Activated T-cell treated with anti-CD3 and anti-CD28 coated beads for 24 hours (primary cell): ENCODE measurements at places on chromosomes 4 and X.

DNA sequence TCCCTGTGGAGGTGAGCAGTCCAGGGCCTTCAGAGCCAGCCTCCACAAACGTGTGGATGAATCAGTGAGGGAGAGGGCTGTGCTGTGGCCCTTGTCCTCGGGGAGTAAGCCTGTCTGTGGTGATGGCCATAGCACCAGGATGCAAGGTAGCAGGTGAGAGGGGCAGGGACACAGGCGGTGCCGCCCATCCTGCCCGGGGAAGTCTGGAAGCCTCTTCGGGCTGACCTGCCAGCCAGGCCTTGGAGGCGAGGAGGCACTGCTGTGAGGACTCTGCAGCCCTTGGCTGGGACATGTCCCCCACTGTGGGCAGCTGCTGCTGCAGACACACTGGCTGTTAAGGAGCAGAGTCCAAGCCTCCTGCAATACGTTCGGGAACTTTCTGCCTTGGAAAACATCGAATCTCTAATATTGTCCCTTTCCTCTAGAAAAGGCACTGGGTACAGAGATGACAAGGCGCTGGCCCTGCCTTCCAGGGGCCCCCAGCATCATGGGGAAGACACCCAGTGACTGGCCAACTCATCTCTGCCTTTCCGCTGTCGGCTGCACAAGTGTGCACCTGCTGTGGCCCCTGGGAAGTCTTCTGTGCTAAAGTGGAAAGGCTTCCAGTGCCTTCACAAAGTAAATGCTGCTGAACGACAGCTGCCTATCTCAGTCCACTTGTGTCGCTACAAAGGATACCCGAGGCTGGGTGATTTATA lies 101.4 kb downstream of the ADRA2C start:
- DNase-seq: no peak

DNA sequence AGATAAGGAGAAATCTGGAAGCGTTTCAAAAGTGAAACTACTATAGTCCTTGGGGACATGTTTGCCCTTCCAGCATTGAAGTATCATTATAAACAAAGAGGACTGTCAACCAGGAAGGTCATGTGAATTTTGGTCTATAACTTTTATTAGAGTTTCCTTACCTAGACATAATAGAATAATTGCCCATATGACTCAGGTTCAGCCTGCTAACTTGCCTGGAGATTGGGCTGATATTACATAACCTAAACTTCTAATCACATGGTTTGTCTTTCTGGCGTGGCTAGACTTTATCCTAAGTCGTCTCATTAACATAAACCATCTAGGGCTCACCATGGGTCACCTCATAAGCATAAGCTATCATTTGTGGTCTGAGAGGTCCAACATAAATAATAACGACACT lies 775.9 kb downstream of the CENPC start:
- no peak for DNase-seq

DNA sequence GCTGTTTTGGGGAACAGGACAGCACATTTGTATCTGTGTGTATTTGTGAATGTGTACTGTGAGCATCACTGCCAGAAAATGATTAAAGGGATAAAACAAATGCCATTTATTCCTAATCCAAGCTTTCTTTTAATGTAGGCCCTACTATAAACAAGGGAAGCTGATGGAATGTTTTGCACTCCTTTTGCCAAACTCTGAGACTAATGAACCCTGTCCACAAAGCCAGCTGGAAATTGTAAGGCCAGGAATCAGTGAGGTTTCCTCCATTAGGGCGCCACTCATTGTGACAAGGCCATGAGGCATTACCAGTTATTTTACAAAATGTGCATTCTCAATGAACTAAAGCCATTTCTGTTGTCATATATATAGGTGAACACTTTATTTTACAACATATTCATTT lies 163.0 kb upstream of the NAP1L5 start:
- no peak for DNase-seq

GRCh38 chr4:184648054-184648312 lies 1.3 kb downstream of the CASP3 start:
- no peak for DNase-seq

DNA sequence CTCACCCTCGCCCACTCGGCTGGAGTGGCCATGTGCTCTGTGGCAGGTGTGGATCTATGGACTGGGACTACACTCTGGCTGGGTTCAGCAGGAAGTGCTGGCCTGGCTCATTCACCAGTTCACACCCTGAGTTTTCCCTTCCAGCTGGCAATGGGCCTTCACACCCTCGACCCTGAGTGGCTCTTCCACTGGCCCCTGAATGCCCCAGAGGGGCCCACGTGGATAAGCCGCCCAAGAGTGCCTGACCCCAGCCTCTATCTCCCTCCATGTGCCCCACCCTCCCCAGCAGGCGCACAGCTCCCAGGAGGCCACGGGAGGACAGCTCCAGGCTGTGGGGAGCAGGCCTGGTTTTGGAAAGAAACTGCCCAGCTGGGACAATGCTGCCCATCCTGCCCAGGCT lies 234.1 kb downstream of the AFAP1 start:
- DNase-seq: no peak

DNA sequence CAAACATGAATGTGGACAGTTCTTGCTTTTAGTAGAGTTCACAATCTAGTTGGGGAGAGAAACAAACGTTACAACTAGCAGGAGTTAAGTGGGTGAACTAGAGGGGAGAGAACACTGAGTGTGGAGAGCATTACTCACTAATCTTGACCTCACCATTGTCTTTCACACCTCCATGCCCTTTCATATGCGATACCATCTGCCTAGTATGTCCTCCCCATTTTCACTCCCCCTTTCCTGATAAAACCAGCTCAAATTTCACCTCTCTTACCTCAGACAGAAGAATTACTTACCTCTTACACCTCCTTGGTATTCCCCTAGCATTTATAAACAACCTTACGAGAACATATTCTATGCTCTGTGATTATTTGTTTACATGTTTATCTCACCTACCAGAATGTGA lies 53.6 kb downstream of the LAS1L start:
- DNase-seq: no peak
